Stimulated activated CD4-positive, alpha-beta T cell treated with anti-CD3 and anti-CD28 coated beads, Interleukin-1b, Interleukin-23, amount 100 ng/mL, for 1 hour (primary cell): ENCODE measurements at places on chromosomes 1 and 21.

- DNase-seq = no peak
These were observed 91.0 kb upstream of the PLPPR4 start for GRCh38 chr1:99173282-99173681.

DNA sequence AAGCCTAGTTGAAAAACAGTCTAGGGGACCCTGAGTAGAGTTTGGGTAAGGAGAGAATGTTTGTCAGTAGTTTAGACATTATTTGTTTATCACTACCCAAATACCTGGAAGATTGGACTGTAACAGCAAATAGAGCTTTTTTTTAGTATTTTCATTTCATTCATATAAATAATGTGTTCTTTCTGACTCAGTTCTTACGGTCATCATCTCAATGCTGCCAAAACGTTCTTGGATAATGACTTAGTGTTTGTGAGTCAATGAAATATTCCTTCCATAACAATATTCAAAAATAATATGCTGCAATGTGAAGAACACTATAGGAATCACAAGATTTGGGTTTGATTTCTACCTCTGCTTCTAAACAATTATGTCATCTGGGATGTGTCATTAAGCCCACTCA lies 400.0 kb upstream of the PKN2 start:
- no peak for DNase-seq

DNA sequence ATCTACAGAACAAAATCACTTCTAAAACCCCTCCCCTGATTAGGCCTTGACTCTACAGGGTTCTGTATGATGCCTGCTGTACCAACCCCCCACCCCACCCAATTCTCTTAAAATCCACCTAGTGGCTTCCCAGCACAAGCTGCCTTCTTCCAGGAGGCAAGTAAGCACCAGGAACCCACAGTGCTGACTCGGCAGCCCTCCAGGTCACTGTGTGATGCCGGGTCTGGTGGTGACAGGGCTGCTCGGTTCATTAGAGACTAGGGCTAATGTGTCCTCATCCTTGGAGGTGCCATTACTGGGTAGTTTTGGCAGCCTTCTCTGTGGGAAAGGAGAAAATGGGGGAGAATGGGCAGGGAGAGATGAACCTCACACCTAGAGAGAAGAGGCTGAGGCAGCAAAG lies 363.5 kb downstream of the PTPRU start:
- DNase-seq = no peak

GRCh38 chr1:224253721-224254120 lies 70.7 kb downstream of the DEGS1 start:
- DNase-seq = no peak

DNA sequence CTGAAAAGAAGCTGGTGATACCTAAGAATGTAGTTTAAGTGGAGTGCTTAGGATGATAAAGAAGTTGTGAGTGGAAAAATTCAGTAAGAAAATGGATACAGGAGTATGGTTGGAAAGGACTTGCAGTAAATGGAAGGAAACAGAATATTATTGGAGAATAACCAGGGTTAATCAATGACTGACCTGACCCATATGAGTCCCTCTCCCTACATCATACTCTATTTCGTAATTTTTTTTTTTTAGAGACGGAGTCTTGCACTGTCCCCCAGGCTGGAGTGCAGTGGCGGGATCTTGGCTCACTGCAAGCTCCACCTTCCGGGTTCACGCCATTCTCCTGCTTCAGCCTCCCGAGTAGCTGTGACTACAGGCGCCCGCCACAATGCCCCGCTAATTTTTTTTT lies 33.4 kb upstream of the ENSA start:
- DNase-seq = no peak

GRCh38 chr1:87521452-87521851 lies 192.8 kb downstream of the LMO4 start:
- DNase-seq = no peak

DNA sequence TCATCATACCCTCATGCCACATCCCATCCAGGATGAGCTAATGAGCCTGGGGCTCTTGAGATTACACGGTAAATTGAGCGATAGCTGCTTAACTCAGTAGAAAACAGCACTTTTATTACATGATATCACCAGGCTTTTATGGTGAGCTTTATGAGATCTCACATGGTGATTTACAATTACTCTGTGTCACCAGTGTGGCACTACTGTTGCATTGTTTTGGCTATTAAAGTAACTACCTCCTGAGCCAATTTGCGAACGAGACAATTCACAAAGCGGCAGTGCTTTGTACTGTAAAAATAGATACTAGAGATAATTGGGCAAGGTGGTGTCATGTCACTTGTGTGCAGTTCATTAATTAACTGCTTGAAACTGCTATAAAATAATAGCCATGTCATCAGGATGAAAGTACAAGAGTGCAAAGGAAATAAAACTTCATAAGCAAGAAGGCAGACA lies 767.7 kb upstream of the ADGRL2 start:
- DNase-seq = no peak

DNA sequence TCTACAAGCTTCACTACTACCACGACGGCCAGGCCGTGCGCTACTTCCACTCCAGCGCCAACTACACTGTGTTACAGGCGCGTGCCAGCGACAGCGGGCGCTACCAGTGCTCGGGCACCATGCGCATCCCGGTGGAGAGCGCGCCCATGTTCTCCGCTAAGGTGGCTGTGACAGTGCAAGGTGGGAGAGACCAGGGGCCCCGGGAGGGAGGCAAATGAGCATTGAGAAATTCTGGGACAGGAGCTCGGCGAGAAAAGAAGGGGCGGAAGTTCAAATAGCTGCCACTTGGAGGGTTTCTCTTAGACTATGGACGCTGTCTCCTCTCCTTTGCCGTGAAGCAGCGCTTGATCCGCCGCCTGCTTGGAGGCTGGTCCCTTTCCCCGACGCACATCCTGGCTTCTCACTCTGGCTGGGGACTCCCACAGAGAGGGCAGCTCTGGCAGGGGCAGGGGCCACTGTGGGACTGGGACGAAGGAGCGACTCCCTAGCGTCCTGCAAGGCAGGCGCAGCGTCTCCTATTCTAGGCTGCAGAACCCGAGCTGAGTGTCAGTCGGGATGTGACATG lies 4.6 kb downstream of the FCRLB start:
- DNase-seq = no peak
